ENCODE measurements at places on chromosomes 11 and 22.

DNA sequence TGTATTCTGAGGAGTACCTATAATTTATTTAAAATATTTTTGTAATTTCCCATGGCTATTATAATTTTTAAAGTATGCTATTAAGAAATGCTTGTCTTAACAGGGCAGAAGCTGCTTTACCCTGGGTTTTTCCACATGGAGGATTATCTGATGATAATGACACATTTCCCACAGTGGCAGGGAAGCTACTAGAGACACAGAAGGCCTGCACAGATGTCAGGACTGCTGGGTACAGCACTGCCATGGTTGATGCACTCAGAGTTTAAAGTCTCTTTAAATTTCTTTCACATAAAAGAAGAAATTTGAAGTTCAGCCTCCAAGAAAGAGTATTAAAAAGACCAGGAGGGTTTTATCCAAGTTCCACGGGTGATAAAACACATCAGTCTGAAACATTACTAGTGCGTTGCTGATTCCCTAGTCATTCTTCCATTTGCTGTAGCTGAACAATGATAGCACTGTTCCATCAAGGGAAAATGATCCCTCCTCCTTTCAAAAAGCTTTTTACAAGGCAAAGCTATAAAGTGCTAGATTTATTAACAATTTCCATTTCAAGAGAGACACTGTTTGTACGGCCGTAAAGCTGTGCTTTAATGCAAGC is 363.0 kb downstream of the CNTN5 start:
- no peak for DNase-seq

DNA sequence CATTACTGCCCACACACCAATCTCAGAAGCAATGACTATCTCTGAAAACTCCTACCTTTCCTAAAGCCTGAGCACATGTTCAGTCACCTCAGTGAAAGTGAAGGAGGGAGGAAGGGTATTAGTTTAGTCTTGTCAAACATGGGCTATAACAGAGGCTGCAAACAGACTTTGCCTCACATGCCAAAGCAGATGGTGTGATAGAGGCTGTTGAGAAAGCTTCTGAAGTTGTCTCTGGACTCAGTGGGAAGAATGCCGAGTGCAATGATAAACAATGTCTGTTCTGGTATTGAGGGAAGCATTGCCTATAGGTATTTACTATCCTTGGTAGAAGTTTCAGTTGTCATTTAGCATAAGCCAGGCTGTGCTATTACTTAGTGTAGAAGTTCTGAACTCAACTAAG is 314.5 kb upstream of the CCDC90B start:
- DNase-seq = no peak

DNA sequence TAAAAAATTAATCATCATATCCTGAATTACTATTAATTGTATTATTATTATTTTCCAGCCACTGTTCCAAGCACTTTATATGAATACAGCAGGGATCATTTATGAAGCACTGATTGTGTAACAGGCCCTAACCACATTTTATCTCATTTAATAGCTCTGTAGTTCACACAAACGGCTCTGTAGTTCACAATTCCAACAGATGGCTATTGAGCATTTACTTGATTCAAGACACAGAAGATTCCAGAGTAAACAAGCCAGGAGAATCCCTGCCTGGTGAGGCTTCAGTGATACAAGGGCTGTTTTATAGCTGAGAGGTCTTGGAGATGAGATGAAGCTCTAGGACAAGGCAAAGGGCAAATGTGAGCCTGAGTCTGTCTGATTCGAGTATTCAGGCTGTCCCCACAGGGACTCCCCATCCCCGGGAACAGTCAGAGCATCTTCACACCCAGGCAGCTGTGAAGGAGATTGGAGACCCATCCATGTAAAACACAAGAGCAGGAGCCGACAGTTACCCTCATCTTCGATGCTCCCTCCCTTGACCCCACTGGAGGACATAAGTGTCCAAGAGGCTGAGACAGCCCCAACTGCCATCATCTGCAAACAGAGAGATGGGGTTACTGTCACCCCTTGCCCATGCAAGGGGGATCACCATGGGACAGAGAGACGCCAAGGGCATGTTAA is 222.5 kb downstream of the MN1 start:
- DNase-seq = peak; percentile 60

DNA sequence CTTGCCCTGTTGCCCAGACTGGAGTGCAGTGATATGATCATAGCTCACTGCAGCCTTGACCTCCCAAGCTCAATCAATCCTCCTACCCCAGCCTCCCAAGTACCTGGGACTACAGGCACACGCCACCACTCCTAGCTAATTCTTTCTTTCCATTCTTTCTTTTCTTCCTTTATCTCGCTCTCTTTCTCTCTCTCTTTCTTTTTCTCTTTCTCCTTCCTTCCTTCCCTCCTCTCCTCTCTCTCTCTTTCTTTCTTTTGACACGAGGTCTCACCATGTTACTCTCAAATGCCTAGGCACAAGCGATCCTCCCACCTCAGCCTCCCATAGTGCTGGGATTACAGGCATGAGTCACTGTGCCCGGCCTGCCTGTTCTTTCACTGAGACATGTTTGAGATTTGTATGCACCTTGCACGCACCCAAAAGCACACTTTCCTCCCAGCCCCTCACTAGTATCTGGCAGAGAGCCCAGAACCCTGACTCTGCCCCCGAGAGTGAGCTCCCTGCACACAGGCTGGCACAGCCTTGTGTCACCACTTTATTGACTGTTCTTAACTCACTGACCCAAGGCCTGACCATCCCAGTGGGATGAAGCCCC is 56.8 kb downstream of the CD6 start:
- DNase-seq = no peak

DNA sequence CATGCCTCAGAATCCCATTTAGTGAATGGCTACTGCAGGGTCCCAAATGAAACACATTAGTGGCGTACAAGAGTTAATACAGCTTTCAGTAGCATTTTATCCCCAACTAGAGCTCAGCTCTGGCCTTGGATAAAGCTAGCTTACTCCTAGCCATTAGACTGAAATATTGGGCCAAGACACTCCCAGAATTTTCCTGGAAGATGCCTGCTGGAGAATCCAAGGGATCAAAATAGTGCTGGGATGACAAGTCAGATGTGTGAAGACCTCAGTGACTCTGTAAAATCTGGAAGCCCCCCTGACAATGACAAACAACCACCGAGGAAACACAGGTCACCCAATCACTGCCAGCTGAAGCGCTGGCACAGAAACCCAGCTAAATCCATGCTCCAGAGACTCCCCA is 303.1 kb upstream of the SORL1-AS1 start:
- DNase-seq = no peak

- peak; percentile 4 for DNase-seq
Observed at GRCh38 chr11:101128571-101129202, 926 bp downstream of the PGR start.

GRCh38 chr11:44950031-44950624 is 555 bp downstream of the TP53I11 start:
- DNase-seq = no peak

- no peak for DNase-seq
Observed at GRCh38 chr11:36090356-36091109, 146.7 kb downstream of the LDLRAD3 start.

DNA sequence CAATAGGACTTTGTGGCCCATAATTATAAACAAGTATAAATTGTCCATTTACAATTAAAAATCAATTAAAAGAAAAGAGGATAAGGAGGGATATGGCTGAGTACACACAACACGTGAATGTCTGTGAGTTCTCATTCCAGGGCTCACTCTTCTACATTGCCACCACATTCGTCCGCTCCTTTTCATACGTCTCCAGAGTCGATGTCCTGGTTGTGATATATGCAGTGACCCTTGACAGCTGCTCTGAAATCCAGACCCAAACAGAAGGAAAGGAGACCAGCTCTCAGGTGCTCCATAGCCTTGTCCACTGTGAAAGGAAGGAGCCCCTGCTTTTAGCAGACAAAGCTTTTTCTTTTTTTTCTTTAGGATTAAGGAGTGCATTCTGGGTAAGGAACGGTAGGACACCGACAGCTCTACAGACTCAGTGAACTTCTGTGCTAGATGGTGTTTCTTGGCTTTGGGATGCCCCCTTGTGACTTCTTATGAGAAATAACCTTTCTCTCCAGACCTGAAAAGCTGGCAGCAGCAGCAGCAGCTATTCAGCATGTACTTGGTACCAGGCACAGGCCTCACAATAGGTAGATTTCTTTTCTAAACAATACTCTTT is 19.7 kb upstream of the DNAJB13 start:
- peak; percentile 87 for DNase-seq

DNA sequence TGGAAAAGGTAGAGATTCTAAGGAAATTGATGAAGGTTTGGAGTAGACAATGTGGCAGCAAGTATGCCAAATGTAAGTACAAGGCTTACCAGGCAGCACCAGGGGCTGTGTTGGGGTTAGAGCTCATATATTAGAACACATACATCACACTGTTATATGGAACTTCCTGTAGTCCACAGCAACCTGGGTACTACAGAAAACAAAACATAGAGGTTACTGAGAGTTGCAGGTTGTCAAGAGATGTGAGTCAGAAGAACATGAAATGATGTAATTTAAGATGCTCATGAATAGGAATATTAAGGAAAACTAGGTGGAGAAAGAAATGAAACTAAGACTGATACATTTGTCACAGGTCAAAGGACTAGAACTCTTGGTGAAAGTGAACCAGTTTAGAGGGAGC is 22.0 kb downstream of the FAT3 start:
- no peak for DNase-seq

- peak; percentile 86 for DNase-seq
Observed at GRCh38 chr11:3947061-3947460, 91.6 kb downstream of the STIM1 start.

GRCh38 chr11:94597896-94598295 is 30.7 kb downstream of the PIWIL4 start:
- DNase-seq = peak; percentile 14

DNA sequence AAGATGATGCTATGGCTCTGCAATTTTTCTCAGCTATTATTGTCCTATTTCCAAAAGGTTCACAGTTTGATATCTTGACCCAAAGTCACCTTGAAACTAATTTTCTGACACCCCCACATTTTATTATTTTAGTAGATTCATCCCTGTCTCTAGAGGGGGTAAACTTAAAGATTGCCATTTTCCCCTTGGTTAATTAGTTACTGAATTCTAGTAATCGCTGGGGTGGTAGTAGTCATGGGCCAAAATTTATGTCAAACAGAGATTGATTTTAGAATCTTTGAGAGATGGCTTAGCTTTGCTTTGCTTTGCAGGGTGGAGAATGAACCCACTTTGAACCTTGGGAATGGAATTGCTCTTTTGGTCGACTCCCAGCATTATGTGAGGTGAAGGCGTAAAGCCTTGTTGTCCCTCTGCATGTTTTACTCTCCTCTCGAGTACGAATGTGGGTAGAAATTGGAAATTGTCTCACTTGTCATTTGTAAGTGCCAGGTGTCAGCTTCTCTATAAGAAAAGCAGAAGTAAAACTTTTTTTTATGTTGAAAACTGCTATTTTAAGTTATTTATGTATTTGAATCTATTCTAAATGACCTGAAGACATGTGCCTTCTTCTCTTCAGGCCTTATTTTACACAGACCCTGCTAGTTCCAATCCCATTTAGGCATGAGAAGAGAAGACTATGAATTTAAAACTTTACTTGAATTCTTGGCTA is 42.4 kb upstream of the RCE1 start:
- no peak for DNase-seq

GRCh38 chr11:10331548-10332289 is 26.8 kb downstream of the ADM start:
- no peak for DNase-seq

- DNase-seq = no peak
Observed at GRCh38 chr11:120811731-120812130, 212.2 kb upstream of the TBCEL start.

- no peak for DNase-seq
Observed at GRCh38 chr11:58561394-58562098, 14.1 kb downstream of the LPXN start.

- no peak for DNase-seq
Observed at GRCh38 chr11:75301601-75302345, 49.7 kb downstream of the ARRB1 start.

GRCh38 chr11:44726283-44727113 is at the start of gene TSPAN18:
TSPAN18 (plus strand) TSS chr11:44726962; CDS start chr11:44906417, 179,455 bp downstream.
- DNase-seq = no peak

GRCh38 chr11:102239911-102240310 is 77.4 kb upstream of the BIRC3 start:
- DNase-seq = no peak

DNA sequence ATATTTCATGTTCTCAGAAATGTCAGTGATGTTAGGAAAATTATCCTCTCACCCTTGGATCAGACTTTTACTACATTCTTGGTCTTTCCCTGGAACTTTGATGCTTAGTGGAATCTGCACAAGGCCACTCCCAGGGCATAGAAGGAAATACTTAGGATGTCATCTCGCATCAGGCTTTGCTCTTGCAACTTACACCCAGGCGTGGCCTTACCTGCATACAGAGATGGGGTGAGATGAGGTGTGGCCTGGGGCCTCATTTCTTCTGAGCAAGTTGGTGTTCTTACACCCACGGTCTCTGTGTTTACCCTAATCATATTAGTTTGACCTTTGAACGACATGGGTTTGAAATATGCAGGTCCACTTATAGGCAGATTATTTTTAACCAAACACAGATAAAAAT is 19.0 kb upstream of the OR52K2 start:
- DNase-seq = no peak

- no peak for DNase-seq
Observed at GRCh38 chr11:69804769-69805508, 14.3 kb downstream of the FGF3 start.

- DNase-seq = peak; percentile 85
Observed at GRCh38 chr11:926341-926916, 759 bp downstream of the AP2A2 start.

- DNase-seq = no peak
Observed at GRCh38 chr11:68692871-68693483, 8.6 kb downstream of the GAL start.

GRCh38 chr11:93905384-93905783 is 55.0 kb upstream of the VSTM5 start:
- peak; percentile 18 for DNase-seq

DNA sequence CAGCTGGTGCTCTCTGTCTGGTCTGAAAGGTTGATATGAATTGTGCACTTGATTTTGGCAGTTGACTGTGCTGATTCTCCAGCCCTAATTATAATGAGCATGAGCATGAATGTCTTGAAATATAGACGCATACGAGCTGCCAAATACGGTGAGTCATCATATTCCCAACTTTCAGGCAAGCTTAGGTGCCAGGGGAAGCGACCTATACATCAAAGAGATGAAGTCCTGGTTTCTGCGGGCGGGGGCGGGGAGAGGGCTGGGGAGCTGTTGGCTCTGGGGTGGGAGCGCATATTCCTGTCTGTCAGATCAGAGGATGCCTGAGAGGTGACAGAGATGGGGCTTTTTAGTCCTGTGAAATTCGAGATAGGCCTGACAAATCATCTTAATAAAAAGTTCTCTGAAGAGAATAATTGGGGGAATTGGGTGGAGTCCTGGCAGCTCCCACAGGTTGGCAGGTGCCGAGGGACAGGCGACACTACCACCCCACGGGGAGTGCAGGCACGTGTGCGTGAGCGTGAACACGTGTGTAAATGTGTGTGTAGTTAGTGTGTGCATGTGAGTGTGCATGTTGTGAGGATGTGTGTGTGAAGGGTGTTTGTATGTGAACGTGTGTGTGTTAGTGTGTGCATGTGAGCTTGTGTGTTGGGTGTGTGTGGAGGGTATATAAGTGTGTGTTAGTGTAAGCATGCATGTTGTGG is 865.3 kb downstream of the TBC1D22A start:
- DNase-seq = no peak

- DNase-seq = no peak
Observed at GRCh38 chr11:101133190-101133589, 3.6 kb upstream of the PGR start.

GRCh38 chr22:27212617-27213177 is 555.3 kb downstream of the MIAT start:
- peak; percentile 100 for DNase-seq

GRCh38 chr22:46230262-46230901 is 19.7 kb downstream of the CDPF1 start:
- DNase-seq = no peak

GRCh38 chr11:46677169-46677568 is 23.2 kb downstream of the ARHGAP1 start:
- no peak for DNase-seq
